ENCODE measurements at places on chromosomes 6 and 20. TPM values are rescaled to one million over a fixed set of nuclear protein-coding genes. Genes with fewer than 3 reads are reported as not detected.

Gene XKR7
- not detected for total RNA-seq

Gene IRF4
- 4.4 TPM for total RNA-seq

Gene FOXS1
- total RNA-seq = 3.5 TPM

Gene LY6G6C
- total RNA-seq = not detected

Gene APCDD1L
- total RNA-seq = 0.25 TPM

Gene FRS3
- 4.0 TPM for total RNA-seq

Gene ELMO2
- total RNA-seq = 35.1 TPM

Gene MAN1A1
- total RNA-seq = 11.5 TPM

Gene CLPSL2
- total RNA-seq = not detected

Gene GNMT
- total RNA-seq = 0.51 TPM

Gene PRDM13
- not detected for total RNA-seq

Gene GRM4
- total RNA-seq = not detected

Gene NT5DC1
- 50.5 TPM for total RNA-seq

Gene PDE7B
- total RNA-seq = 6.5 TPM

Gene EGFL8
- total RNA-seq = 8.1 TPM

Gene PPP1R14C
- total RNA-seq = 75.7 TPM

Gene SIGLEC1
- 34.0 TPM for total RNA-seq

Gene DOK5
- 3.4 TPM for total RNA-seq

Measured in heart left ventricle (tissue), 16 donors.